ENCODE measurements at places on chromosomes 6 and 20. TPM values are rescaled to one million over a fixed set of nuclear protein-coding genes. Genes with fewer than 3 reads are reported as not detected.

Gene CST7
- not detected for total RNA-seq

Gene MDN1
- 110 TPM for total RNA-seq

Gene CNR1
- 0.55 TPM for total RNA-seq

Gene E2F1
- total RNA-seq: 57.9 TPM

Gene SYCP2L
- 3.5 TPM for total RNA-seq

Gene LRRC1
- 8.4 TPM for total RNA-seq

Gene KIAA0408
- total RNA-seq: 3.1 TPM

Gene SLCO4A1
- total RNA-seq: 9.4 TPM

Gene PRDM13
- total RNA-seq: 0.15 TPM

Gene CDH4
- total RNA-seq: 3.2 TPM

Gene HLA-DMB
- 1.7 TPM for total RNA-seq

Gene BPI
- not detected for total RNA-seq

Gene ECT2L
- total RNA-seq: not detected

Gene SOX12
- total RNA-seq: 54.4 TPM

Gene KCNQ2
- 71.5 TPM for total RNA-seq

Gene CAGE1
- 0.28 TPM for total RNA-seq

Gene TAGAP
- not detected for total RNA-seq

Gene CHRNA4
- total RNA-seq: 1.1 TPM

Gene ULBP3
- 5.8 TPM for total RNA-seq

Gene ZNF311
- total RNA-seq: 0.68 TPM

Gene HMGCLL1
- 0.24 TPM for total RNA-seq

Gene SAMD5
- 0.29 TPM for total RNA-seq

Gene CCN6
- not detected for total RNA-seq

Gene FLRT3
- total RNA-seq: 2.1 TPM

Gene EFCAB8
- not detected for total RNA-seq

Gene RGS17
- total RNA-seq: 3.8 TPM

Gene CYP21A2
- not detected for total RNA-seq

Gene PPP1R18
- 26.4 TPM for total RNA-seq

Gene PSMB9
- 3.2 TPM for total RNA-seq

Gene MCCD1
- total RNA-seq: not detected

Gene TMEM170B
- total RNA-seq: 2.9 TPM

Gene BMP6
- total RNA-seq: 0.61 TPM

Gene KATNA1
- 18.3 TPM for total RNA-seq

Gene DPPA5
- 1.2 TPM for total RNA-seq

Gene TNFAIP3
- total RNA-seq: 5.6 TPM

Gene KCNK5
- 31.8 TPM for total RNA-seq

All from H9 (cell line).